ENCODE measurements at places on chromosomes 12 and 14.

GRCh38 chr12:65311260-65311659 lies 32.8 kb downstream of the MSRB3 start:
- DNase-seq, result no peak

DNA sequence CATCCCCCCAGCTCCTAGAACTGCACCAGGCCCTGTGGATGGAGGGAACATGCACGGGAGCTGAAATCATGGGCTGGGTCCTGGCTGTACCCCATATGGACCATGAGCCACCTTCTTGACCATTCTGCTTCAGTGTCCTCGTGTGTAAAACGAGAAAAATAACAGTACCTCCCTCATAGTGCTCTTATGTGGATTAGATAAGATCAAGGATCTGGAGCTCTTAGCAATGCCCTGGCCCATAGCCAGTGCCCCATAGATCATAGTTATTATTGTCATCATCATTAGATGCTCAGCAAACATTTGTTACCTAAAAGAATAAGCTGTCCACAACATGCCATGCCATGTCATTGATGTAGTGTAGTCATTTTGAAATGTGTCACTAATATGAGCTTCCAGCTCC lies 71.3 kb downstream of the SYNE3 start:
- no peak for DNase-seq

- DNase-seq, result peak; percentile 84
Measured at GRCh38 chr14:53217316-53217994, 64.3 kb upstream of the DDHD1 start.

DNA sequence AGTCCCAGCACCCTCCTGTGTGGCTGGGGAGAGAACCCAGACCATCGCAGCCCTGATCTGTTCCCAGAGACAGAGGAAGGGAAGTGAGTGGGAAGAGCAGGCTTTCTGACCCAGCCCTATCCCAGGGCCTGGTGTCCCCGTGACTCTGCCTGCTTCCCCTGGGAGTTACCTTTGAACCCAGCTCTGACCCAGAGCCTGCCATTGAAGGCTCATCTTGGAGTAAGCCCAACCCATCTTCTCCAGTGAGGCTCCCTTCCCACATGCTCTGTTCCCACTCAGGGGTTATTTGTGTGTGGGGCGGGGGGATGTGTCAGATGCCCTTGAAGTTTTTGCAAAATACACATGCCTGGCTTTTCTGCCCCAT lies 6.0 kb downstream of the TMEM63C start:
- DNase-seq, result no peak

- DNase-seq, result no peak
Measured at GRCh38 chr12:66573605-66574004, 105.3 kb downstream of the GRIP1 start.

GRCh38 chr12:107319533-107320032 lies 226.2 kb upstream of the CRY1 start:
- peak; percentile 22 for DNase-seq

DNA sequence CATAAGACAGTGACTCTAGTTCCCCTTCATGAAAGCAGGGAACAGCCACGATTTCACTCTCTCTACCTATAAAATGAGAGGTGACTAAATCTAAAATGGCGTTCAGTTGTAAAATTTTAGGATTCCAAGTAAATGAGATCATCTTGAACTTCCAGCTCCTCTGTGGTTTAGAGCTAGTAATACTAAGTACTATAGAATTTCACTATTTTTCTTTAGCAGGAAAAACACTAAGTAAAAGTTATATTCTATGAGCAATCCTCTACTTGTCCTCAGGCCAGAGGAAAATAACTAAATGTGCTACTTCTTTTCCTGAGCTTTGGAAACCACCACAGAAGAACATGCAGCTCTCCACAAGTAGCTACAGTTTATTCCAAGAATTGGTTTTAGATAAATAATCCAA lies 55.6 kb downstream of the NIN start:
- no peak for DNase-seq

DNA sequence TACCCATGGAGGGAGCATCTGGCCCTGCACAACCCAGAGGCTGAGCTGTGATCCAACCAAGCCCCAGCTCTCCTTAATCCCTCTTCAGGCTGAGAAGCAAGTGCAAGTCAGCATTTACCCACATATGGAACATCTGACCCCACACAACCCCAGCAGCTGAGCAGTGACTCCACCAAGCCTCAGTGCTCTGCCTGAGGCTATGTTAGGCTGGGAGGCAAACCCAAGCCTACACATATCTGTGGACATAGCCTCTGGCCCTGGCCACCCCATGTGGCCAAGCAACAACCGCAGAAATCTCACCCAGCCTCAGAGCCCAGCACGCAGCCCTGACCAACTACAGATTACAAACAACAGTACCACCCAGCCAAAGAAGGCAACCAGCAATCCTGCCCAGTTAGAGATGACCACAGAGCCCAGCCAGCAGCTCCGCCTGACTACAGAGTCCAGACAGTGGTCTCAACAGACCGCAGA lies 142.8 kb downstream of the NUAK1 start:
- DNase-seq, result no peak

- DNase-seq, result no peak
Measured at GRCh38 chr12:54997929-54998522, 13.5 kb upstream of the TESPA1 start.

GRCh38 chr14:75254381-75254822 lies 24.2 kb upstream of the FOS start:
- no peak for DNase-seq

- no peak for DNase-seq
Measured at GRCh38 chr12:109880938-109881337, 597 bp upstream of the GLTP start.

GRCh38 chr12:22978962-22979361 lies 354.0 kb downstream of the ETNK1 start:
- no peak for DNase-seq

DNA sequence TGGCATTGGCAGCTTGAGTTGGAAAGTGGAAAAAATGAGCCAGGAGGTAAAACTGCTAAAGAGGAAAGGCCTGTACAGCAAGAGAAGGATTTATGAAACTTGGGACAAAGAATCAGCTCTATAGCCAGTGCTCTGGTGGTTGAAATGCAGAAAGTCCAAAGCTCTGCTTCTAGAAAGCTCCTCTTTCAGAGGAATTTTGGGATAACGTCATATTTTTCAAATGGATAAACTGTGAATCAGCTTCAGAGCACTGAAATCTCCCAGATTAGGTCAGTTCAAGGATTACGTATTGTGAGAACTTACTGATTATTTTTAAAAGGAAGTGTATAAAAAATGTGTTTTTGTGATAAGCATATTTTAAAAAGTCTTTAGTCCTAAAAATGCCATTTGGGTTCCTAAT lies 203.1 kb upstream of the CNOT2 start:
- no peak for DNase-seq

DNA sequence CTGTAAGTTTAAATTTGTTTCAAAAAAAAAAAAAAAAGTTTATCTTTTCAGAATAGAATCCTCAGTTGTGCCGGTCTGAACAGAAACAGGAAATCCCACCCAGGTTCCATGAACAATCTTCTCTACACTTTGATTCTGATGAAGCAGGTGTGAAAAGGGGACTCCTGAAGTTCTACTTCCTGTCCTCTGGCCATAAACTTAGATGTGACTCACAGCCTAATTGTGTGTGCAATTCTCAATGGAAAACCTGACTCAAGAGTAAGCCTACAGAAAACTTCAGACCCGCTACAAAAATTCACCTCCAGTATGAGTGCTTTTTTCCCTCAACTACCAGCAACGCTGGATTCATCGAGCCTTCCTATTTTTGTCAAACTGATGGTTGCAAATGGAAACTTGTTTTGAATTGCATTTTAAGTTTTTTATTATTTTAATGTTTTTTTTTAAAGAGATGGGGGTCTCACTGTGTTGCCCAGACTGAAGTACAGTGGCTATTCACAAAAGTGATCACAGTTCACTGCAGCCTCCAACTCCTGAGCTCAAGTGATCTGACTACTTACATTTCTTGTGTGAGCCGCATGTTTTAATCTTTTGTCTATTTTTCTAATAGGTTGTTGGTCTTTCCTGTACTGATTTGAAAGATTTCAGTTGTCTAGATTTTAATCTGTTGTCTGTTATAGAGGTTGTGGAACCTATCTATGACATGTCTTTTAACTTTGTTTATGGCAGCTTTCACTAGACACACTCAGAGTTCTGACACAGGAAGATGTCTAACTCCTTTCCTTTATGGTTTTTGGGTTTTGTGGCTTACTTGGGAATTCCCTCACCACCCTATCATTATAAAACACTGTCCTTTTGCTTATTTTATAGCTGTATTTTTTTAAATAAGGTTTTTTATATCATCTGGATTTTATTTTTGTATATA lies 37.6 kb downstream of the ATG14 start:
- peak; percentile 12 for DNase-seq

GRCh38 chr12:15157269-15157671 lies 63.9 kb downstream of the RERG start:
- no peak for DNase-seq

GRCh38 chr12:13472690-13473089 lies 276.2 kb downstream of the EMP1 start:
- DNase-seq, result no peak

- no peak for DNase-seq
Measured at GRCh38 chr12:52769354-52769753, 7.8 kb downstream of the KRT76 start.

GRCh38 chr12:85191-85666 lies 18.7 kb downstream of the IQSEC3 start:
- DNase-seq, result no peak

Measured in activated naive CD8-positive, alpha-beta T cell treated with anti-CD3 and anti-CD28 coated beads, Interleukin-2, amount 50 U/mL, for 24 hours (primary cell).